Stimulated activated CD8-positive, alpha-beta memory T cell treated with anti-CD3 and anti-CD28 coated beads, Interleukin-15, amount 100 ng/mL, for 1 hour (primary cell): ENCODE measurements at places on chromosomes 4 and X.

DNA sequence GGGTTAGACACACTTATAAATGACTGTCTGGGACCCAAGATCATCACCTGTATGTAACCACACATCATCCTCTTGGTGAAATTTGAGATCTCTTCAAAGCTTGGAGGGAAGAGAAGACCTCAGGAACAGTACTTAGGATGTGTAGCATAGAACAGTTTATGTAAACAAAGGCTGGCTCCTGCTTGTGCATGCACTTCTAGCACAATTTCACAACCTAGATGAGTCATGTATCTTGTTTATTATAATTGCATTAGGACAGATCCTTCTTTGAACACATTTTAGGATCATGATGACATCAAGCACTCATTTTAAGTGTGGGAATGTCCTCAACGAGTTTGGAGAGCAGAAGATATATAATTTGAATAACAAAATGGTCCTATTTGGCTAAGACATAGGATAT, 26.3 kb upstream of the ZMAT1 start:
- no peak for DNase-seq

GRCh38 chr4:10090467-10091250, 25.9 kb downstream of the WDR1 start:
- no peak for DNase-seq

GRCh38 chr4:138003248-138003647, 238.9 kb downstream of the SLC7A11 start:
- DNase-seq, result no peak

DNA sequence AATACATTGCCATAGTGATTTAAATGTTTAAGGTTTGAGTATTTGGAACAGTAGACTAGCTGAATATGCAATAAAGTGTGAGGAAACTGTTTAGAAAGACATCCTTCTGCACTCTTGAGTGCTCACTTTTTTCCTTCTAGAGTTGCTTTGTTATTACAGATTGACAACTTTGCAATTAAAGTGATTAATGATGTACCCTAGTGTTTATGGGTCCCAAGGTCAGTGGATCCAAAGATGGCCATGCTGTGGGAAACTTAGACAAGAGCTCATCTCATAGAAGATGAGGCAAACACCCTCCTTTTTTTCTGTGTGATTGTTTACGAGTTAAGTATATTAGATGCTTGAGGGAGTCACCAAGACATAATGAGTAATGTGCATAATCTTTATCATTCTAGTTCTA, 118.8 kb downstream of the PDLIM5 start:
- DNase-seq, result no peak
